ENCODE measurements at places on chromosomes 11 and 22. TPM values are rescaled to one million over a fixed set of nuclear protein-coding genes. Genes with fewer than 3 reads are reported as not detected.

- H3K4me1 ChIP-seq = no peaks in the 10 kb centered on the region
- H3K4me3 ChIP-seq = no peak overlapping the region
- no peak for DNase-seq
- H3K36me3 ChIP-seq = no peaks in the 10 kb centered on the region
- no peak overlapping the region for H3K27ac ChIP-seq
- H3K27me3 ChIP-seq = no peaks in the 10 kb centered on the region
Measured at GRCh38 chr11:75031224-75031753, 42.6 kb downstream of the NEU3 start.

The GGTLC3 gene
- not detected for total RNA-seq

GRCh38 chr11:75276186-75276585 is 35.6 kb downstream of the TPBGL start:
- peaks cover 8% of the 10 kb centered on the region for H3K4me1 ChIP-seq
- no peak overlapping the region for H3K4me3 ChIP-seq
- H3K36me3 ChIP-seq = peaks cover 50% of the 10 kb centered on the region

DNA sequence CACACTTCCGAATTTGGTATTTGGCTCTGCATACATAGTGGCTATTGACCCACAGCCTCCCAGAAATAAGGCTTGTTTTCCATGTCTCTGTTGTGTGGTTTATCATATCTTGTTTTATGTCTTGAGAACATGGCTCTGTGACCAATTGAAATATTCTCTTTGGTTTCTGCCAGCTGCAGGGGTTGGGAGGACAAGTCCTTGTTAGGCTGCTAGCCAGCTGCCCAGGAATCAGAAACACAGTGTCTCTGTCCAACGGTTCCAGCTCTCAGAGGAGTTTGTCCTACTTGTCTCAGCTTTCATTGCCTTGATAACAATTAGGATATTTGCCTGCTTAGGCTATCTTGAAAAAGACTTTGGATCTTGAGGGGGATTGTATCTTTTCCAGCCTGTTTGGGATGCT is 6.0 kb upstream of the SLC7A4 start:
- H3K27ac ChIP-seq = peak overlapping the region; percentile 40
- no peaks in the 10 kb centered on the region for H3K36me3 ChIP-seq
- no peak for DNase-seq

The LRRC32 gene
- total RNA-seq = 10.9 TPM

The SERPIND1 gene
- not detected for total RNA-seq

DNA sequence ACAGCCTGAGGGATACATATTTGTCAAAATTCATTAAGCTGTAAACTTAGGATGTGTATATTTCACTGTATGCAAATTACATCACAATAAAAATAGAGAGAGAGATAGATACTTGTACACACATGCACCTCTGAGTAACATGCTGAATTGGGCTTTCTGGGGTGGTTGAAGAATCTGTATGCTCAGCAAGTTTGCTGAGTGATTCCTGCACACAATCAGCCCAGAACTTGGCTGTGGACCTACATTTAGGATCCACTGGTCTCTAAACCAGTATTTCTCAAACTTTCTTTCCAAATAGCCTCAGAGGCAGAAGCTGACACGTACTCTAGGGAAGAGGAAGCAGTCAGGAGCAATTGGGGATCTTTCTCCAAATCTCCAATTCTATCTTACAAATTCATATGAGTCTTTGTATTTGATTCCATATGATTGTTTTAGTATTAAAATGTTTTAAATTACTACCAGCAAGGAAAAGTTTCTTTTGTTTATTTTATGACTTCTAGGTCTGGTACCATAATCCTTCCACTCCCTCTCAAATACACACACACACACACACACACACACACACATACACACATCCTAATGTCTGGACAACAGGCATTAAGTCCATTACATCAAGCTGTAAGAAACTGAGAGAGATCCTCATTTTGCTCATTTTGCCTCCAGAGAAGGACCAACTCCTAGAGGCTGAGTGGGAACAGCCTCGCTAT is 20.0 kb downstream of the SYT13 start:
- H3K27me3 ChIP-seq = peaks cover 9% of the 10 kb centered on the region
- H3K27ac ChIP-seq = no peak overlapping the region
- no peak for DNase-seq
- H3K4me1 ChIP-seq = no peaks in the 10 kb centered on the region
- H3K4me3 ChIP-seq = no peak overlapping the region

The TENM4 gene
- 3.8 TPM for total RNA-seq

The MUC2 gene
- 8.0 TPM for total RNA-seq

The MRGPRE gene
- total RNA-seq = not detected

The MMP13 gene
- total RNA-seq = not detected

Data from sigmoid colon (tissue), 7 donors.